ENCODE measurements at places on chromosomes 12 and 14.

DNA sequence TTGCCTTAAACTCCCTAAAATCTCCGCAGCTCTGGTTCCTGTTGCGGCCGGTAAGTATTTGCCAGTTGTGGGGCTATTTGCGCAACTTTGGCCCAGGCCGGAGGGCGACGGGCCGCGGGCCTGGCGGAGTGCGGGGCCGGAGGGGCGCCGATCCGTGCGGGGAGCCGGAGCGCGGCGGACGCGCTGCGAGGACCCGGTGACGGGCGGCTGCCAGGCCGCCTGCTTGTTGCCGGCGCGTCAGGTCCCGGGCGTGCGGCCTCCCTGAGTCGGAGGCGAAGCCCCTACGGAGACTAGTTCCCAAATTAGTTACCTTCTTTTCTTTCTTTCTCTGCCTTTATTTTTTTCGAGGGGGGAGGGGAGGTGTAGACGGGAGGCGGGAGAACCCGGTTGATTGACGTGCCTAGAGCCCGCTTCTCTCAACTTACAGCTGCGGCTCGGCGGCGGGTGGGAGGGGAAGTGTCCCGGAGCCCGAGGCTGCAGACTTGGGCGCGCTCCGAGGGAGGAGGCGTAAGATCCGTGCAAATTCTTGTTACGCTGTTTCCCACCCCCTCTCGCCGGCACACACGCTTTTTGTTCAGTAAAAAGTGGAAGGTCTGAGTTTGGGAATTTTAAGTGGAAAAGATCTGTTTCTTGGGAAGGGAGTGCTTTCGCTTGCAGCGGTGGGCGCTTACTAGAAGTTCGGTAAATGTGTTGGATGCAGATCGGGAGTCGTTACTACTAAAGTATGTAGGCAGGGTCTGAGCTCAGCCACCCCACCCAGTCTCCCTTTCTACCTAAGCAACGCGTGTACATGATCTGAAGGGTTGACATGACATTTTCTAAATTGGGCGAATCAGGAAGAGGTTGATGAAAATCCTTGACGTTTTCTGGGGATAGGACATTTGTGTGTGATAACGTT lies 576 bp downstream of the ZBTB1 start:
- no peak for DNase-seq

- DNase-seq, result no peak
These were observed 31.4 kb downstream of the MVK start for GRCh38 chr12:109605016-109605415.

GRCh38 chr12:88307961-88308360 lies 165.9 kb downstream of the TMTC3 start:
- no peak for DNase-seq

- peak; percentile 25 for DNase-seq
These were observed 5.7 kb downstream of the INF2 start for GRCh38 chr14:104694991-104695659.

DNA sequence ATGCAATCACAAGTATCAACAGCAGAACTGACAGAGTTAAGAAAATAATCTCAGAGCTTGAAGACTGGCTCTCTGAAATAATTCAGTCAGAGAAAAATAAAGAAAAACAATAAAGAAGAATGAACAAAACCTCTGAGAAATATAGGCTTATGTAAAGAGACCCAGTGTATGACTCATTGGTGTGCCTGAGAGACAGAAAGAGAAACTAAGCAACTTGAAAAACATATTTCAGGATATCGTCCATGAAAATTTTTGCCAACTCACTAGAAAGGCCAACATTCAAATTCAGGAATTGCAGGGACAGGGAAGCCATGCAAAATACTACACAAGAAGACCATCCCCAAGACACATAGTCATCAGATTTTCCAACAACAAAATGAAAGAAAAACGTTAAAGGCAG lies 56.2 kb downstream of the APOBEC1 start:
- DNase-seq, result no peak

DNA sequence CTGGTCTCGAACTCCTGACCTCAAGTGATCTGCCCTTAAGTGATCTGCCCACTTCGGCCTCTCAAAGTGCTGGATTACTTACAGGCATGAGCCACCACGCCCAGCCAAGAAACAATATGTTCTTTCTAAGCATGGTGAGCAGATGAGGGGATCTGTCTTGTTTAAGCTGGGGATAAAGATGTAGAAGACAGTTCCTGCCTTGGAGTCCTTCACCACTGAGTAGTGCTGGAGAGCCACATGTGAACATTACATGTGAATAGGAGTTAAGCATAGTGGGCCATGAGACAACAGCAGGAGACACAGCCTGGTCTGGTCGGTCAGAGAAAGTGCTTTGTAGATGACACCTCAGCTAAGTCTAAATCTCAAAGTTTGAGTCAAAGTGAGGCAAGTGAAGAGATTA lies 26.0 kb downstream of the TMBIM6 start:
- DNase-seq, result no peak

- DNase-seq, result no peak
These were observed 23.1 kb downstream of the ABCB9 start for GRCh38 chr12:122943196-122943595.

GRCh38 chr12:91133871-91134270 lies 22.6 kb upstream of the LUM start:
- no peak for DNase-seq

- DNase-seq, result no peak
These were observed 6.2 kb downstream of the TTLL5 start for GRCh38 chr14:75667099-75667765.

- no peak for DNase-seq
These were observed 104.6 kb upstream of the GPHB5 start for GRCh38 chr14:63423381-63423780.

DNA sequence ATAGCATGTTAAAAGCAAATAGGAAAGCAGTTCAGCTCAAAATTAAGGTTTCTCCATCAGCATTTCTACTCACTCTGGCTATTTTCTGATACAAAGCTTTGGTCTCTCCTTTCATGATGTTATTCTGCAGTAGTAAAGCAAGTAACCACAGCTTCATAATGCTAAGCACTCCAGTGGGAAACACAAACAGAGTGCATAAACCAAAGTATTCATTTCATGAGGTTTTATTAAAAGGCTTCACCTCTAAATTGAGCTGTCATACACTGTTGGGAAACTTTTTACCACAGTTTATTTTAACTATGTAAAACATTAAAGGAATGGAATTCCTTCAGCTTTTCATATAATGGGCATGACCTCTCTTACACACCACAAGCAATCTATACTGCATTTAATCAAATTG lies 157.9 kb upstream of the LMO3 start:
- DNase-seq, result no peak

- no peak for DNase-seq
These were observed 826 bp downstream of the PRKCH start for GRCh38 chr14:61322011-61322798.

GRCh38 chr12:24752763-24753462 lies 196.0 kb downstream of the BCAT1 start:
- no peak for DNase-seq

GRCh38 chr12:52495389-52495788 lies 2.3 kb upstream of the KRT6A start:
- no peak for DNase-seq

DNA sequence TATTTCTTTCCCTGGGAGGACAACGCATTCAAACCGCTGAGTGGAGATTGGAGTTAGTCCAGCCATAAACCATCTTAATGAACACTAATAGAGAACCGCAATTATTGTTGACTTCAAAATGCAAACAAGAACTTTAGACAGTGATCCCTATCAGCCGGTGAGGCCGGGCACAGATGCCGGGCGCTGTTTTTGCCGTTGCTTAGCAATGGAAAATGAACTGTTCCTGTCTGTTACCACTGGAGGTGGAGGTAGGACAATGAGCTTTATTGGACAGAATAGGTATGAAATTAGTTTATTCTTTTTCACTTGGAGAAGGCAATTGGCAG lies 216.8 kb downstream of the TTC8 start:
- no peak for DNase-seq

DNA sequence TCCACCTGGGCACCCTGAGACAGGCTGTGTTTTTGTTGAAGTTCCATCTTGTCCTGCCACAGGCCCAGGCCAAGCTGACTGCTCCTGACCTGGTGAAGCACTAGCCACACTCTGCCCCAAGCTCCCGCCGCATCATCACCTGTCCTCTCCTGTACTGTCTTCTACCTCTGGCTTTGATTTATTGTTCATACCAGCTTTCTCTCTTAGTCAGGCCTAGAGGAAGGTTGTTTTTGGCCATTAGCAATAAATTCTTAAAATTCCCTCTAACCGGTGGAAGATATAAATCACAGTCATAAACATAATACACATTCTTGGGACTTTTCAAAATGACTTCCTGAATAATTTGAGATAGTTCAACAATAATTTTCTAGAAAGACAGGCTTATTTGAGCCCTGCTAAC lies 169.4 kb downstream of the DAD1 start:
- DNase-seq, result no peak

- DNase-seq, result no peak
These were observed 168.9 kb downstream of the VRK1 start for GRCh38 chr14:96965885-96966595.

DNA sequence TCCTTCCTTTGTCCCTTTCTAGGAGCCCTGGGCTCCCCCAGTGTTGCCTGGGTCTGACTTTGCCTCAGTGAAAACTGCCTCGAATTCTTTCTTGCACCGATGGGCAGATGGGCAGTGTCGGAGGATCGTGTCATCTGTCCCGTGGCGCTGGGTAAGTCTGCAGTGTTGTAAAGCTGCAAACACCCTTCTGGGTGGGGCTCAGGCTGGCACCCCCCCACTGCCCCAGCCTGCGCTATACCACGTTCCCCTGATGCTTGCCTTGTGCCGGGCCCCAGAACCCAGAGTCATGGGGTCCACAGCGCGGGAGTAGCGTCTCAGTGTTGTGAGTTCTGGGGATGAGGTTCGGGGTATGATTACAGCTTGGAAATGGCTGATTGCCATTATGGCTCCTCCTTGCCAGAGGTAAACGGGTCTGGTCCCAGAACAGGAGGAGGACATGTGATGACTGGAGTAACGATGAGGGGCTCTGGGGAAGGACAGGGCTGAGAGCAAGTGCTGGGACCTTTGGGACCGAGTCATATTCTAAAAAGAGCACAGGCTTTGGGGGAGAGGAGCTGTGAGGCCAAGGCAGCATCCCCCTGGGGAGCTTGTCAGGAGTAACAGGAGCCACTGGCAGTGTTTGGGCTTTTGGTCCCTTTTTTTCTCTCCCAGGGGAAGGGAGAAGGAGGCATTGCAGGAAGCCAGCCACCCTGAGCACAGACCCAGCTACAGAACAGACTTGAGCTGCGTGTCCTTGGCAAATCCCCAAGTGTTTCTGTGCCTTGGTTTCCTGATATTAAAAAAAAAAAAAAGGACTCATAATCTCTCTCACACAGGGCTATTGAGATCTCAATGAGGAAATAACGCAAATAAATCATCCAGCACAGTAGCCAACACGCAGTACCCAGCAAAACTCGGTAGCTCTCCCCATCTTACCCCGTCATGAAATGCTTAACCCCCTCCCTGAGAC lies 4.3 kb downstream of the RTL1 start:
- no peak for DNase-seq

DNA sequence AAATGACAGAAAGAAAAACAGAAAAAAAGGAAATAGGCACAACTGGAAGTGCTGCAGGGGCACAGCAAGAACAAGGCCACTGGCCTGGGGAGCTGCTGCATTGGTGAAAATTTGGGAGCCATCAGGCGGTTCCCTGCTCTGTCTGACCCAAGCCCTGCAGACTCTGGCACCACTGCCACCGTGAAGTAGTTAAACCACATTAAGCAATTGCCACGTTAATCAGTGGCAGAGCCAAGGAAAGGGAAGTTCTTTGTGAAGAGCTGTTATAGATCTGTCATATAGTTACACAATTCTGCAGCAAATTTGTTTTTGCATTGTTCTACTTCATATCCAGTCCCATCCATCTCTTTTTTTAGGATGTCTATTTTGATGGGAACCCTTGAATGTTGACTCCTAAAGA lies 915.3 kb downstream of the FSCB start:
- DNase-seq, result no peak

DNA sequence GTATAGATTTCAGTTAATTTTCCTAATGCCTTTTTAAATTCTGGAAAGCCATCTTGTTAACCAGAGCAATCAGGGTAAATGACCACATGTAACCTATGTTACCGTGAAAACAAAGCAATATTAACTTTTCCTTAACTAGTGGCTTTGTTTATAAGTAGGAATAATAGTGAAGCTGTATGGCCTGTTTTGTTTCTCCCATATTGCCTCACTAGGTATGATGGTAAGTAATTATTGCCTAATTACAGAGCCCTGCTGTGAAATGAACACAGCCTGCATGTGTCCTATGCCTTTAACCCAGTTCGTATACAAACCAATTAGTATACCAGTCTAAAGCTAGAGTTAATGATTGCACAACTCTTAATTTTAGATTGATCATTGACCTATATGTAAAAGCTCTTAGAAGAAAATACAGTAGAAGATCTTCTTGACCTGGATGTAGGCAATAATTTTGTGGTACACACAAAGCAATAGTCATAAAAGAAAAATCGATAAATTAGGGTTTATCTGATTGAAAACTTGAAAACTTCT lies 249.9 kb downstream of the CCDC91 start:
- no peak for DNase-seq

- DNase-seq, result no peak
These were observed 8.5 kb downstream of the LTBR start for GRCh38 chr12:6392504-6392903.

- DNase-seq, result no peak
These were observed 764 bp downstream of the DYNLL1 start for GRCh38 chr12:120496413-120497340.

- DNase-seq, result no peak
These were observed 7.2 kb downstream of the EEA1 start for GRCh38 chr12:92921877-92922276.

- no peak for DNase-seq
These were observed 14.5 kb downstream of the OAS2 start for GRCh38 chr12:112992541-112993398.

DNA sequence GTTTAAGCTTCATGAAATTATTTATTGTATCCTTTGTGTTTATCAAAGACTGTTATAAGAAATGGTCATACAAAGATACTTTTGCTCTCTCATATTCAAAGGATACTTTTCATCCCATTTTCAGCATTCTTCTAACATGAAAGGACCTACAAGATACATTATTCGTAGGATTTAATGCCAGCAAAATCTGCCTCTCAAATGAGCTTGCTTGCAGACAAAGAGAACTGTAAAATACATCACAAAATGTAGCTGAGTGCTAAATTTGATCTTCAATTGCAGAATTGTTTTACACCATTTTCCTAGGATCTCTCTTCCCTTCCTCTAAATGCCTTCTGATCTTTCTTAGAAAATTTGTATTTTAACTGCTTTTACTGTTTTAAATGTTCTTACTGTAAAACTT lies 333.0 kb upstream of the NAV3 start:
- no peak for DNase-seq

Measured in kidney epithelial cell (primary cell).